Stimulated activated CD8-positive, alpha-beta memory T cell treated with anti-CD3 and anti-CD28 coated beads, Interleukin-12 subunit alpha, Interleukin-12 subunit beta, amount 100 ng/mL, for 4 hours (primary cell): ENCODE measurements at places on chromosomes 12 and 14.

DNA sequence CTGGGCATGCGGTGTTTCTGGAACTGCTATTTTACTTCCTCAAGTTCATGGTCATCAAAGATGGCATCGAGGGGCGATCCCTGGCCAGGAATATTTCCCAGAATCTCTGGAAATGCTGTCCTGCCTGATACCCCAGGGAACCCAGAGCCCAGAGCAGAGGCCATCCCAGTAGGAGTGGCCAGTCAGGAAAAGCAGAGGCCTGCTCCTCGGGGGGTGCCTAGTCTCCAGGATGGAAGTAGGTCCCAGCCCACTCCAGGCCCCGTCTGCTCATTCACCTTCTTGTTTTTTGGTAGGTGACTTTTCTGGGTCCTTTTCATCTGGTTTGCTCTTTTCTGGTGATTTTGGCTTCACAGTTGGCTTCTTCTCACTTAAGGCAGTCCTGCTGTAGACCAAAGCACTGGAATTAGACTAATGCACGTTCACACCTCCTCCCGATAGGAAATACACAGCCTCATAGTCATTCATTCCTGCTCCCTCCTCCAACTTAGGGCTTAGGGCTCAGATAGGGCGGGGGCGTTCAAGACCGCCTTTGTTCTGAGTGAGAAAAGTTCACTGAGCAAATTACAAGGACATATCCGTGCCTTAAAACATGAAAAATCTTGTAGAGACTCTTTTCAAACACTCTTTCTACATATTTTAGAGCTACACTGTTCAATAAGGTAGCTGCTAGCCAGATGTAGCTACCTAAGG, 51.1 kb downstream of the TRAFD1 start:
- DNase-seq = no peak

DNA sequence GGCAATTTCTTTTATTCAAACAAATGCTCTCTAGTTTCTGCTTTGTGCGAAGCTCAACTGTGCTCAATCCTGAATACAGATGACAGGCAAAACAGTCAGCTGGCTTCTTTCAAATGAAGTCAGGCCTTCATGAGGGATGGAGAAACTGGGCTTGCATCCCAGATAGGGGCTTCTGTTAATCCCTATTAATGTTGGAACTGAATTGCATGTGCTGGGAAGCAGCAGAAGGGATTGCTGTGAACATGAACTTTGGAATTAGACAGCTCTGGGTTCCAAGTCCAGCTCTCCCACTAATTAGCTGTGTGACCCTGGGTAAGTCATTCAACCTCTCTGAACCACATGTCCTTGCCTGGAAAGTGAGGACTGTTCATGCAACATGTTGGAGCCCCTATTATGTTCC, 21.1 kb upstream of the CORO1C start:
- no peak for DNase-seq

DNA sequence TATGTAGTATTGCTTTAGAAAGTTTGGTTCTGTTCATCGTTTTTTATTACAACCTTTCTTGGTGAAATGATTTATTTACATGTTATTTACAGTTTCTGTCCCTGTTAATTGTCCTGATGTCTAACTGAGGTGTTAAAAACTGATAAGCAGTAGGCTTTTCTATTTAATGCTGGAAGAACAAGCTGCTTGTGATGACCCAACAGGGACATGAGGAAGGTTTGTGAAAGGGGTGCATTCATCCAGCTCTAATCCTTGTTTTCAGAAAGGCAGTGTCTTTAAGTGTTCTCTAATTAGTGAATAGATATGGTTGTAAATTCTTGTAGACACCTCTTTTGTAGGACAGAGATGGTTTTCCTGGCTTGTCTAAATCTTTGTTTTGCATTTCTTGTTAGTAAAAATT, 191.4 kb downstream of the FOXA1 start:
- DNase-seq = no peak

- DNase-seq = no peak
Measured at GRCh38 chr12:11991604-11992003, 79.1 kb upstream of the BCL2L14 start.

GRCh38 chr14:75182821-75183220, 6.4 kb upstream of the TMED10 start:
- no peak for DNase-seq

GRCh38 chr14:81269100-81269978, 48.6 kb upstream of the GTF2A1 start:
- DNase-seq = no peak

GRCh38 chr12:95184121-95184520, 33.1 kb downstream of the FGD6 start:
- no peak for DNase-seq

DNA sequence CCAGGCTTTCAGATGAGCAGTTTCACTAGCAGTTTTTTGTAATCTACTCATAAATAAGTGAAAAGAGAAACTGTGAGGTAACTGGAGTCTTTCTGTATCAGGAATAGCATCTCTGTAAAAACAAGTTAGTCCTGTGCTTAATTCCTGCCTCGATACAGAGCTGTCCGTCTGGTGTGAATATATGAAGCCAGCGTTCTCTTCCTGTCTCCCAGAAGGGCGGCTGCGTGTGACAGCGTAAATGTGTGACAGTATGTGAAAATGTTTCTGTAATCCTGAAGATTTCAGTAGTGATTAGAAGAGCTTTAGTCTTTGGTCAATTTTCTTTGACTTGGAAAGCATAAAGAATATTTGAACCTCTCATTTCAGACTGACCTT, 150.3 kb downstream of the FBXL14 start:
- no peak for DNase-seq

DNA sequence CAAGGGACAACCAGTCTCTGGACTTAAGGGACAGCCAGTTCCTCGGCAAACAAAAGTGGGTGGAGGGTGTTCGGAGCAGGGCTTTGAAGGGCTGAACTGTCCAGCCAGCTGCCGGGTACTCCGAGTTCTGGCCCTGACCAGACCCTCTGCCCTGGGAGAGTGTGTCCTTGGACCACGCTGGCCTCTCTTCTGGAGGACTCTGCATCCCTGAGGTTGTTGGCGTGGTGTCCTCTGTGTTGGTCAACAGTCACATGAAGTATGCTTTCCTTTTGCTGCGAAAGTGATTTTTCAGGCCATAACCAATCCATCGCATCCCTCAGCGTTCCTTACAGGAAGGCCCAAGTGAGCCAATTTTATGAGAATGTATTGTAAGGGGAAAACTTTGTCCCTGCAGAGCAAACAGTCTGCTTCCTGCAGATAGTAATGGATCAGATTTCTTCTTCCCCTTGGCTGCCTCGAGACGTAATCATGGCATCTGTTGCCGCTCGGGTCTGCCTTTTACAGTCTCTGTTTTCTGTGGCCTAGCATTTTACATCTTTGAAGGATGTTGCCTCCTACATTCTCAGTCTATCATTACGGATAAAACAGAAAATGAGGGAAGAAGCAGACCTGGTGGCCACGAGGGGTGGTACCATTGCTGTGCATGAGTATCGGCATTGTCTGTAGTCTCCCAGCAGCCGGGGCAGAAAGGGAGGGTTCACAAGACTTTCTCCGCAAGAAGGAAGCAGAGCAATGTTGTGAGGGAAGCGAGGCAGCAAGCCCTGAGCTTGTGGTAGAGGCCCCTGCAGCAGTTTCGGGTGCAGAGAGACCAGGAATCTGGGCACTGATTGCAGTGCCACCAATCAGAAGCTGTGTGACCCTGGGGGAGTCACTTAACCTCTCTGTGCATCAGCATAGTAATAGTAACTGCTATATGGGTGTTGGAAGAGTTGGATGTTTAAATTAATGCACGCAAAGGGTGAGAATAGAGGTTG, 47.4 kb downstream of the SMIM41 start:
- DNase-seq = no peak
